Suppressor macrophage (primary cell): ENCODE measurements at places on chromosomes 7 and 10.

GRCh38 chr7:65980478-65981250 is 1.3 kb downstream of the GUSB start:
- DNase-seq, result peak; percentile 96

GRCh38 chr7:94368371-94368791 is 26.3 kb upstream of the COL1A2 start:
- no peak for DNase-seq

GRCh38 chr7:20287317-20287716 is 43.4 kb upstream of the ITGB8 start:
- no peak for DNase-seq

DNA sequence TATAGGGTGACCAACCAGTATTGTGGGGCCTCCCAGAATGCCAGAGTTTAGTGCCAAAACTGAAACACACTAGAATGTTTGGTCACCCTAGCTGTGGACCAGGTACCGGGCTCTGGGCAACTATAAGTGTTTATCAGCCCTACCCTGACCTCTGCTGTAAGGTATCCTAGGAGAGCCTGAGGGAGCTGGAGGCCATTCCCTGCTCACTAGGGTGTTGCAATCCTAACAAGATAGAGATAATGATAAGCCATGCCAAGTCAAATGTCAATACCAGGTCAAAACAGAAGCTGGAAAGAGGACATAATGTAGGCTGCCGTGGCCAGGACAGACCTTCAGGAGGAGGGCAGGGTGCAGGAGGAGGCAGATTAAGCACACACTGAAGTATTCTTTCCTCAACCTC is 151.8 kb downstream of the KCNMA1 start:
- DNase-seq, result no peak

GRCh38 chr10:71852355-71852937 is 1.4 kb upstream of the PSAP start:
- peak; percentile 88 for DNase-seq

DNA sequence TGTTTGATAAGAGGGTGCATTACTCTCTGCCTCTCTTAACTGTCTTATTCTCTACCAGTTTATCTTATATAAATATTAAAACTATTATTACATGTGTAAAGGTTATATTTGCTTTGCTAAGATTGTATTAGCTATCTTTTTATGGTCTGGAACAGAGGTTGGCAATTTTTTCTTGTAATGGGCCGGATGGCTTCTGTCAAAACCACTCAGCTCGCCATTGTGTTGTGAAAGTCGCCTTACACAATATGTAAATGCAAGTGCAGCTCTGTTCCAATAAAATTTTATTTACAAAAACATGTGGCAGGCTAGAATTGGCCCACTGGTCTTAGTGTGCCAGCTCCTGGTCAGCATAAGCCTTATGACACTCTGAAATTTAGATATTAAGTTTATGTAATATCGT is 185.8 kb downstream of the SDK1 start:
- DNase-seq, result no peak

DNA sequence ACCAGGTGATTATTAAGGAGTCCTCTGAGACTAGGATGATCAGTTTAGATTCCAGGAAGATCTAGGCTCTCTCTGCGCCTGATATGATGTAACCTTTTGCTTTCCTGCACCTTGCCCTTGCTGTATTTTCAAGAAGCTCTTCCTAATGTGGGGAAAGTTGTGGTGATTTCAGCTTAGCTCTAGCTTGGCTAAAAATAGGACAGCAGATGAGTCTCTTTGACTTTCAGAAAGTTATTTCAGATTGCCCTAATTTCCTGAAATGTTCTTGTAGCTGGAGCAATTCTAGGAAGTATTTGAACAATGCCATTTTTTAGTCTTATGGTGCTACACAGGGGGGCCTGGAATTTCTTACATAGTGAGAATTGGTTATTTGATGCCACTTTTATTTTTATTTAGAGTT is 3.8 kb downstream of the LCOR start:
- DNase-seq, result peak; percentile 46

DNA sequence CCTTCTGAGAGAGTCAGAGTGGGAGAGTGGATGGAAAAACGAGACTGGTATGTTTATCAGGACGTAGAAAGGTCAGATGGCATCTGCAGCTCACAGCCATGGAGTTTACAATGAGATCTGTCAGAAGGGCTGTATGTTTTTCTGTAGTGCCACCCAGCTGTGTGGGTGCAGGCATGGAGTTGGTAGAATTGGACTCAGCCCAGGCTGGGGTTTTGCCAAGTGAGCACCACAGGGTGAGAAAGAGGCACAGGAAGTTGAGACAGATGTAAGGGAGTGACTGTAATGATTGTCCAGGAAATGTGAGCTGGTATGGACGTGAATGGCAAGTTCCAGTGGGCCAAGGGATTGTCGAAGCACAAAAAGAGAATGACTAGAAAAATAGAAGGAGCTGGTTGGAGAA is 9.1 kb upstream of the ZYX start:
- DNase-seq, result peak; percentile 88

DNA sequence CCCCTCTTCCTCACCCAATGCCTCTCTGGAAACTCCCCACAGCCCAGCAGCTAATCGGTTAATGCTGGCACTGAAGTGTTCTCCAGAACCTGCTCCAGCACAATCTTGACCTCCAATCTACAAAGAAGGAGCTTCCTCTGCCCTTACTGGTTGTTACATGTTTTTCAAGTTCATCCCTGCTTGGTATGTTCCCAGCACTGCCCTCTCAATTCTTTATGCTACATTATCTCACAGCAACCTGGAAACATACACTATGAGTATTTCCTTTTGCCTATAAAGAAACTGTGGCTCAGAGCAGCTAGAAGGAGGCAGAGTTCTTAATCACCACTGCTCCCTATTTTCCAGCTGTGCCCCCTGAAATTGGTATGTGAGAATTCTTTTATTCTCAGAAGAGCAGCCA is 84.1 kb upstream of the KMT2E start:
- DNase-seq, result no peak

DNA sequence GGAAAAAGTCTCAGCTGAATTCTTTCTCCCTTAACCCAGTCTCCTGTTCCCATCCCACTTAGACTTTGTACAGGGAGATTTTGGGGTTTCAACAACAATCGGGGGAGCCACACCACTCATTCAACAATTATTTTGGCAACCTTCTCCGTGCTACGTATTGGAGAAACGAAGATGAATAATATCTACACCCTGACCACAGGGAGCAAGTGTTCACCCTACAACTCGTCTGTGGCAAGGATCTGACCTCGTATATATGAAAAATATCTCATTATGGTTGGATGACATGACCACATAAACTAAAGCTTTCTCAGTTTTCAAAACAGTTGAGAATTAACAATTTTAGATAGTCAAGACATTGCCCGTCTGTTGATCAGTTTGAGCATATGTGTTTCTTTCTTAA is 302.1 kb downstream of the CACNA2D1 start:
- no peak for DNase-seq

- no peak for DNase-seq
Observed at GRCh38 chr7:142750321-142750938, 1.2 kb downstream of the PRSS1 start.

- no peak for DNase-seq
Observed at GRCh38 chr10:60353519-60354258, 36.0 kb downstream of the ANK3 start.

DNA sequence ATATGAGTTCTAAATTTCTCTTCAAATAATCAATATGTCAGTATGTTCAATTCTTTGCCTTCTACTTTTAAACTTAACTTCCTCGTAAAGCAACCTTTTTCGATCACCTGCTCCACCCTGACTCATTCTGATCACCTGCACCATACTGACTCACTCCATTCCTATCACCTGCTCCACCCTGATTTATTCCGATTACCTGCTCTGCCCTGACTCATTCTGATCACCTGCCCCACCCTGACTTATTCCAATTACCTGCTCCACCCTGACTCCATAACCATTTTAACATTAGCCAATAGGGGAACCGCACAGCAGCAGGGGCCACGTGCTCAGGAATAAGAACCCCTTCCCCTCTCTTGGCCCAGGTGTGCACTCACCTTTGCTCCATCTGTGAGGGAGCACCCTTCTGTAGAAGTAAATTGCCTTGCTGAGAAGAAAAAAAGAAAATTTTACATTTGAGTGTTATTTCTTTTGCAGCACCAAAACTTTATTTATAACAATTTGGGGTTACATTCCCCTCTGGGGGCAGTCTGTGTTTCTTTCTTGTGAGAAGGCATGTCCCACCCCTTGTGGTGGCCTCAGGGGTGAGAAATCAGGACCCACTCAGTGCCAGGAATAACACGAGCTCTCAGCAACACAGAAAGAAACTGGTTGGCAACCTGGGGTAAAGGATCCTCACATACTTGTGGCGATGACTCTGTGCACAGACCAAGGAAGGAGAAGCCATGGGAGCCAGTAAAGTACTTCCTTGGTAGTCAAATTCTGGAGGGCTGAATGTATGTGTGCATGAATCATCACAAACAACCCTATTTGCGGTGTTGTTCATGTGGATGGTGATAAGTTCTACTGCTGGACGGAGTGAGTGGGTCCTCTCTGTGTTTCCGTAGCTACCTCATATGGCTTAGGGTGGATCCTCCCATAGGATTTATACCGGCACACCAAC is 29.4 kb upstream of the PPP1R9A start:
- DNase-seq, result no peak
